ENCODE measurements at places on chromosomes 5 and 9.

DNA sequence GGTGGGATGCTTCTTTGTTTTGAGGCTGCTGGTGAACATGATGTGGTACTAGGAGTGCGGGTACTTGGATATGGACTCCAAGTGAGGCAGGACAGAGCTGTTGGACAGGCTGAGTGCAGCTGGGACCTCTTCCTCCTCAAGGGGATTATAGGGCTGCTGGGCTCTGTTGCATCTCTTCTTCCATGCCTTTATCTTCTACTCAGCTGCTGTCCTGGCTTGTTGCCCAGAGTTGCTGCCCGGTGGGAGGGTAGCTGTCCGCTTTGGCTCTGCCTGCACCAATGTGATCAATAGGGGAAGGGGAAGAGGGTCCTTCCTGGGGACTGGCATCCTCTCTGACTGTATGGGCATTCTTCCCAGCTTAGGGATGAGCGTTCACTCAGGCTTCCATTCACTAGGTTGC is 1217.9 kb upstream of the ACO1 start:
- no peak for DNase-seq

GRCh38 chr5:119541716-119542115 is 87.6 kb upstream of the FAM170A start:
- DNase-seq: no peak

- no peak for DNase-seq
Observed at GRCh38 chr5:121264605-121265004, 587.1 kb upstream of the FTMT start.

DNA sequence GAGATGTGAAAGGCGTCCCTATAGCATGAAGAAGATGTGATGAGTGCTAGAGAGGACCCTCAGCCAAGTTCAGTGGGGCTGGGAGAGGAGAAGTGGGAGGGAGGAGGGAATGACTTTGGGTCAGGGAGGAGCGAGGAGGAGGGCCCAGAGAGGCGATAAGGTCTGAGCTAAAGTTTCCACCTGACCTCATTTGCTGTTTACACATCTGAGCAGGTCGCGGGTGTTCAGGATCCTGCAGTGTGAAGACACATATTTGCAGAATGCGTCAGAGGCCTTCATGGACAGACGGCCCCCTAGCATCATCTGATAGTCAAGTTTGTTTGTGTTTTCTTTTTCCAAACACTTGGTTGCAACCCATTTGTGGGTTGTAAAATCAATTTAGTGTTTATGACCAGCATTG is 18.9 kb upstream of the IGFBPL1 start:
- no peak for DNase-seq

DNA sequence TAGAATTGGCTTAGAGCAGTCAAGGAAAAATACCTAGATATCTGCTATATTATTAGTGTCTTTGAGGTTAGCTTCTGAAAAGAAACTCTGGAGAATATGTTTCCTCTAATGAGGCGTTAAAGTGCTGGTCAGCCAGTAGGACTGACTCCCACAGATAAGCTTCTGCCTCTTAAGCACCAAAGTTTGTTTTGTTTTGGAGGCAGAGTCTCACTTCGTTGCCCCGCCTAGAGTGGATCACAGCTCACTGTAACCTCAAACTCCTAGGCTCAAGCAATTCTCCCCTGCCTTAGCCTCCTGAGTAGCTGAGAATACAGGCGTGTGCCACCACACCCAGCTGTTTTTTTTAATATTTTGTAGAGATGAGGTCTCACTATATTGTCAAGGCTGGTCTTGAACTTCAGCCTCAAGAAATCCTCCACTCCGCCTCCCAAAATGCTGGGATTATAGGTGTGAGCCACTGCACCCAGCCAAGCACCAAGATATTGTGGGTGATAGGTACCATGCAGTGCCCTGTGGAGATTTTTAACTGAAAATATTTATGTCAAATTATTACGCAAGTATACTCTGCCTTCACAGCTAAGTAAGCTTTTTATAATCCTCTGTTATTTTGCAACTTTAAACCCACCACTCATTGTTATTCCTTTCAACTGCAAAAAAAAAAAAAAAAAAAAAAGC is 24.7 kb upstream of the TMEM171 start:
- DNase-seq: no peak

DNA sequence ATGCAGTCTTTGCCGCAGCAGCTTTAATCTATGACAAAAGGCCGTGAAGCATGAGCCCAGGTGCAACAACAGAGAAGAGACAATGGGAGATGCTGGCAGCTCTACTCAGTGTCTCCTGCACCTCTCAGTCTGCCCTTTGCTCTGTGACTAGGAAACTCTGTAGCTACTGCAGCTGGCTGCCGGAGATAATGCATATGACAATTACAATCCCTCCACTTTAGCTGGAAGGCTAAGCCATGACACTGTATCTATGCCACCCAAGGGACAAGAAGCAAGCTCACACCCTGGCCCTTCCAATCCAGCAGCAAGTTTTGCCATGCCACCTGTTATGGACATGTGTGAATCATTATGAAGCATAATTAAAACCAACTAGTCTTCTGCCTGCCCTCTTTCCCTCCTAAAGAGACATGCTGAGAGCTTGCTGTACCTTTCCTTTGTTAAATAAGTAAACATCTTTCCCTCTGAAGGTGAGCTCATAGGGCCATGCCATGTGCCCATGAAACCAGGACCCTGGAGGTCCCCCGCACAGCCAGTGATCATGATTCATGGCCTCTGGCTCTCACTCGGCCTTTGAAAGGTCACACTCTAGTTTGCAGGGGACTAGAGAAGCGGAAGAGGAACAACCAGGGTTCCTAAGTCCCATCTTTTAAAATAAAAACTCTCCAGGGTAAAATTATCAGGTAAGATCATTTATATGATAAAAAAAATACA is 219.4 kb downstream of the SPOCK1 start:
- DNase-seq: no peak

GRCh38 chr5:39381376-39381775 is 17.1 kb upstream of the C9 start:
- no peak for DNase-seq

Data from NAMALWA (cell line).